ENCODE measurements at places on chromosomes 12 and 14. TPM values are rescaled to one million over a fixed set of nuclear protein-coding genes. Genes with fewer than 3 reads are reported as not detected.

DNA sequence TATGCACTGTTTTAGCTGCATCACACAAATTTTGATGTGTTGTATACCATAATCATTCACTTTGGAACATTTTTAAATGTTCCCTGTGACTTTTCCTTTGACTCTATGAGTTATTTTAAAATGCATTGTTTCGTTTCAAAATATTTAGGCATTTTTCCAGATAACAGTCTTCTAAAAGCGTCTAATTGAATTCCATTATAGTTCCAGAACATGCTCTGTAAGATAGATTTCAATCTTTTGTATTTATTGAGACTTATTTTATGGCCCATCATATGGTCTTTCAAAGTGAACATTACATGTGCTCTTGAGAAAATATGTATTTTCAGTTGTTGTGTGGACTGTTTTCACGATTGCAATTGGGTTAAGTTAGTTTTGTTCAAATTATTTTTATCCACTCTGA is 98.7 kb upstream of the ARHGAP5 start:
- no peak for DNase-seq

GRCh38 chr12:2322554-2323120 is 269.9 kb downstream of the CACNA1C start:
- DNase-seq: no peak

- DNase-seq: no peak
Observed at GRCh38 chr14:90442388-90442787, 45.6 kb downstream of the CALM1 start.

DNA sequence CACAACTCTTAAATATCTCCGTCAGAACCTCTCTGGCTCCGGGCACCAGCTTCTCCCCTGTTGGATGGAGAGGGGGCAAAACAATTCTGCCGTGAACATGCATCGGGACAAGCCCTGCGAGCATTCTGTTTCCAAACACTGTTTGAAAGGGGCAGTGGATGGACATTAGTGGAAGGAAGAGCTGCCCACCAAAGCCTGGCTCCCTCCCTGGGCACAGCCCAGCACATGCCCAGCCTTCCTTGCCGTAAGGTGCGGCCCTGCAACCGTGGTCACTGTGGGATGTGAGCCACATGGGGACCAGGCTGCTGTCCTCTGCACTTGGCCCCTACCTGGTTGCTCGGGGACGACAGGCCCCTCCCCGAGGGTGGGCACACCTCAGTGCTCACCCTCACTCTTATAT is 54.0 kb downstream of the TRAFD1 start:
- no peak for DNase-seq

DNA sequence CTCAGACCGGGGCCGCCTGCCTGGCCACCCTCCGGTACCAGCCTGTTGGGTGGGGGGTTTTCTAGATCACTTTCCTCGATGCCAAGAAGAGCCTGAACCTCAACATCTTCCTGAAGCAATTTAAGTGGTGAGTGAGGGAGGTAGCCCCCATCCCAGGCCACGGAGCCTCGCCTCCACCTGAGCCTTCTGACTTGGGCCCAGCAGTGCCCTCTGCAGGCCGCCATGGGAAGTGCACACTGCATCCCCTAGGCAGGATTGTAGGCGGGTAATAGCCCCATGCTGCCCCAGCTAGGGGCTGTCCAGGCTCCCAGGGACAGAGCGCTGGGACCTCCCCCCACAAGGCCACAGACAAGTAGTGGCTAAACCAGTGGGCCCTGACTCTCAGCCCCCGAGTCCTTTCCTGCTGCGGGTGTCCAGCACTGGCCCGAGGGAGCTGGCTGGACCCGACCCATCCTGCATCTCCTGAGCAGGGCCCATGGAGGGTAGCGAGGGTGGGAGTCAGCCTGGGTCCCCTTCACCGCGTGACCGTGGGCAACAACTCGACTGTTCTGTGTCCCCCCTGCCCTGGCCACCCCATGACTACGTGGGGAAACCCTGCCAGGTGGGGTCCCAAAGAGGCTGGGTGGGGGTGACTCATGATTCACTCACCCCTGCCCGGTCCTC is 15.3 kb upstream of the ADSS1 start:
- DNase-seq: no peak

GRCh38 chr12:6437586-6437985 is 7.2 kb upstream of the CD27 start:
- no peak for DNase-seq

DNA sequence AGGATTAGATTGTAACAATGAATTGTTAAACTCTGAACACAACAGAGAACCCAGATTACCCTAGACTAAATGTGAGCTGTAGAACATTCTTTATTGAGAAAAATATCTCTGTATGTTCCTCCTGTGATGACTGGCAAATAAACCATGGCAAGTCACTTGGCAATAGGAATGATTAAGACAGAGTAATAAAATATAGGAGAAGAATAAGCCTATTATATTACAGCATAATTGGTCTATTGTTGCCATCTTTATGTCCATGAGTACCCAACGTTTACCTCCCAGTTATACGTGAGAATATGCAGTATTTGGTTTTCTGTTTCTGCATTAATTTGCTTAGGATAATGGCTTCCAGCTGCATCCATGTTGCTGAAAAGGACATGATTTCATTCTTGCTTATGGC is 211.2 kb upstream of the AVPR1A start:
- no peak for DNase-seq

GRCh38 chr12:3700861-3701260 is 52.0 kb downstream of the CRACR2A start:
- DNase-seq: no peak

DNA sequence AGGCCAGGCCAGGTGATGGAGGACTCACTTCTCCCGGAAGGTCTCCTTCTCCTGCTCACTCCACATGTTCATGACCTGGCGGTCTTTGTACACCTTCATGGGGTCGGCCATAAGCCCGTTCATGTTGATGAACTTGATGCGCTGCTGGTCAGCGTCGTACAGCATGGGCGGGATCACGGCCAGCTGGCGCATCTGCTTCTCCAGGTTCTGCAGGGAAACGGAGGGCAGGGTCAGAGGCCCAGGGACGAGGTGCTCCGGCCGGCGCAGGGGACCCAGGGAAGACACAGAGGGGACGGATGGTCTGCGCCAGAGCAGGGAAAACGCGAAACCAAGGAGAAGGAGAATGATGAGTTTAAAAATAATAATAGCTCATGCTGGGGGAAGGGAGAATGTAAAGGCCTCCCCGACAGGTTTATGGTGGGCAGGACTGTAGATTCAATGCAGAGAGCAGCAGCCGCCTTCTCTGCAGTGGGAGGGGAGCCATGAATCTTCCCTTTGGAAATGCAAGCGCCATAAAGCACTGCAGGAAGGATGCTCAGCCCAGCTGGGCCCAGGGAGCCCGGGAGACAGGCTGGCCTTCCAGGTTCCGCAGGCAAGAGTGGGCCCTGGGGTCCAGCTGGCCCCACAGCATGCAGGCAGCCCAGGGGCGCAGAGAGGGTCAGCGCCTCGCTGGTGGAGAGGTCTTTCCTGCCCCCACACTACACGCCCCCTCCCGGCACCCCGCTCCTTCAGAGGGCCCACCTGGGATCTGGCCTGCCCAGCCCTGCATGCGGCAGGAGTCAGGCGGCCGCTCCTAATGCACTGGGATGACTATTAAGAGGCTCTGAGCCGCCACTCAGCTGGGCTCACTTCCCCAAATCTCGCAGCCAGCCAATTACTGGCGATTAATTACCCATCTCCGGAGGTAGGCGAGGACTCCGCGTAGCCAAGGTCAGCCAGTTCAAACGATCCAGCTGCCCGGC is 132.0 kb downstream of the RFLNA start:
- DNase-seq: no peak

DNA sequence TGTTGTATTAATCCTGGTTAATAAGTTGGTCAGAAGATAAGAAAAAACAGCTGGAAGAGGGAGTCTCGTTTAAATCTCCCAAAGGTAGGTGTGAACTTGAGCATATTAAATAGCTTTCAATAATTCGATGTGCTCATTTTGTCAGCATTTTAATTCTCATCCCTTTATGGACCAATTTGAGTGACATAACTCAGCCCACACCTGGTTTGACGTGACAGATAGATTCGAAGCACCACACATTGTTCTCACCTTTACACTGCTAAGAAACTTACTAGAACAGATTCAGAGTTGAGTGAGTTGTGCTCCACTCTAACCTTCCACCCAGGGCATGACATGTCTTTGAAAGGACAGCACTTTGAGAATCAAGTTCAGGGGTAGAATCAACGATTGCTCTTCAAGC is 161.4 kb upstream of the GZMB start:
- no peak for DNase-seq

DNA sequence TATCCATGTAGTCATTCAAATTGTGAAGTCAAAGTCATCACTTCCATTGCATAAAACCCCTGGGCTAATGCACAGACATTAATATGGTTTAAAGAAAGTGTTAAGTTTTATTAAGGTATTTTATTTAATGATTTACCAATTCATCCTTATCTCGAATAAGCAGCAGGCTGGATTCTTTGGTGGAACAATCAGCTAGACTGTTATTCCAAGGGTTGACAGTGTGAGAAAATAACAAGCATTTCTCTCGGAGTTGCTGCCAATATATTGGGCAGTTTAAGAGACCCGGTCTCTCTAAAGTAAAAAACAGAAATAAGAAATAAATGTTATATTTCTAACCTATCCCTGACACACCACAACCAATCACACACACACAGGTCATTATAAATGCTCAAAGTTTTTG is 9.4 kb downstream of the KLRB1 start:
- DNase-seq: no peak

DNA sequence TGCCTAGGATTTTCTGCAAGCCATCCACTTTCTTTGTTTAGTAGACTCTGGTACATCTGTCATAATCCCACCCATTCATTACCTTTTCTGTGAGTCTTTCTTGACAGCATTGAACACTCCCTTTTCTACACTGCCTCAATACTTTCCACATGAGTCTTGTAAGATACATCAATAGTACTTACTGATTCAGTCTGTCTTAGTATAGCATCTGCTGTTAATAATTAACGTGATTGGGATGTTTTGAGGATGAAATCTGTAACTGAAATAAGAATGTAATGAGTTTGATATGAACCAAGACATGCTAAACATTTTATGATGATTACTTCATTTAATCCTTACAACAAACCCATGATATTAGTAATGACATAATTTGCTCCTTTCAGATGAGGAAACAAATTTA is 196.2 kb upstream of the FOXG1 start:
- DNase-seq: no peak

DNA sequence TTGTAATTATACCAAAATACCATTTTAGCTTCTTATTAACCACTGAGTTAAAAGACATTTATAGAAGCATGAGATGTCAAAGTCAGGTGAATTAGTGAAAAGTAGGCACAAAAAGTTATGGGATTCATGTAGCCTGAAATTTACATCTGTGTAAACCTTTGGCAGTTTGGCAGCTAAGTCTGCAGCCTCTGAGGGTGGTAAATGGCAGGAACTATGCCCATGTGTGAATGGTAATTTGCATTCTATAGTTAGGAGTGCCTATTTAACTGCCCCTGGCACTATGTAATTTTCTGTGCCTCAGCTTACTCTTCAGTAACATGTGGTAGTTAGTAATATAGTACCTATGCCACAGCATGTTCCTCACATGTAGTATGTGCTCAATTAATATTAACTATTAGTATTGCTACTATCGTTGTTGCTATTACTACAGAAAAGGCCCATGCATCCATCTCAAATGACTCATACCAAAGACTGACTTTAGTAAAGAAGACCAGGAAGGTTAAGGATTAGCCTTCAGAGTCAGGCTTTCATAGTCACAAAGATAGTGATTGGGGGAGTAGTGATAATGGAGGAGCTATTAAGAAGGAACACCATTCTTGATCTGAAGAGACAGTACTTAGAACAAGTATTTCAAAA is 258.7 kb upstream of the BTG1 start:
- no peak for DNase-seq

DNA sequence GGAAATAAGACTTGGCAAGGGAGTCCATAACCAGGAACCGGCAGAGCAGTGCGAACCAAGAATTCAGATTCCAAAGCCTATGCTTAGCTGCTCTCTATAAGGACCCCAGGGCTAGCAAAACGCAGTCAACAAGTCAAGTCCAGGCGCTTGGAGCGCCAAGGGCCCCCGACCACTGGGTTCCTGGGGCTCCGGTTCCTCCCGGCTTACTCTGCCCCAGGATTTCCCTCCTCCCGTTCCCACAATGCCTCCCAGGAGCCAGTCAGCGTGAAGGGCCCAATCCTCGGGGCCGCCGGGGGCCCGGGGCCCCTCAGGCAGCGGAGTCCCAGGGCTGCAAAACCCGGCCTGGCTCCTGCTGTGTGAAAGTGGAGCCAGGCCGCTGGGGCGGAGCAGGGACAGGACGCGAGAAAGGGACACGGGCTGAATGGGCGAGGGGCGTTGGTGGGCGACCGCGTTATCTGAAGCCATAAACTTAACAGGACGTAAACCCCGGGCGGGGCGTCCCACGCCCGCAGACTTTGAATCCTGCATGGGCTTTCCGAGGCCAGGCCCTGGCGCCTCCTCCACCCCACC is 1.5 kb downstream of the KRT8 start:
- DNase-seq: no peak

Gene P3H3
- total RNA-seq: 30.4 TPM

Gene LRRC10
- not detected for total RNA-seq

Gene PLEK2
- 35.5 TPM for total RNA-seq

Gene PWP1
- 103 TPM for total RNA-seq

Gene SPIC
- not detected for total RNA-seq

Gene WNT5B
- 6.6 TPM for total RNA-seq

Gene SLC10A1
- total RNA-seq: not detected

Gene RDH16
- total RNA-seq: not detected

Gene POTEG
- total RNA-seq: not detected

Gene PCK2
- total RNA-seq: 40.0 TPM

Gene SLC5A8
- total RNA-seq: not detected

Gene AQP6
- total RNA-seq: not detected

Gene RERGL
- not detected for total RNA-seq
